ENCODE measurements at places on chromosomes 12 and 14.

GRCh38 chr14:38079268-38079667 lies 128.4 kb upstream of the SSTR1 start:
- DNase-seq, result no peak

DNA sequence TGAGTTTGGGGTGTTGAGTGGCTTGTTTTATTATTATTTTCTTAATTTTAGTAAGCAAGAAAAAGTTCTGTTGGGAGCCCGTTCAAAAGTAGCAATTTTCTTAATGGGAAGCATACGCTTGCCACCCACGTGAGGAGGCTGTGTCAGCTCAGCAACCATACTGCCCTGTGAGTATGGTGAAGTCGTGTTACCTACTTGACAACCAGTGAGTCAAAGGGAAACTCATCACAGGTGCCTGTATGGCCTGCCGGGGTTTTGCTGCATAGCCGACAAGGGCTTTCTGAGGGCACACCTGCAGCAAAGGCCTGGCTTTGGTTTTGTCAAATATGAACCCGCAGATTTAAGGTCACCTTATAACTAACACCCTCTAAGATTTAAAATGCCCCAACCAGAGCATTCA lies 31.1 kb downstream of the PITPNM2 start:
- DNase-seq, result peak; percentile 31

- no peak for DNase-seq
Observed at GRCh38 chr12:119249383-119250155, 70.8 kb downstream of the HSPB8 start.

DNA sequence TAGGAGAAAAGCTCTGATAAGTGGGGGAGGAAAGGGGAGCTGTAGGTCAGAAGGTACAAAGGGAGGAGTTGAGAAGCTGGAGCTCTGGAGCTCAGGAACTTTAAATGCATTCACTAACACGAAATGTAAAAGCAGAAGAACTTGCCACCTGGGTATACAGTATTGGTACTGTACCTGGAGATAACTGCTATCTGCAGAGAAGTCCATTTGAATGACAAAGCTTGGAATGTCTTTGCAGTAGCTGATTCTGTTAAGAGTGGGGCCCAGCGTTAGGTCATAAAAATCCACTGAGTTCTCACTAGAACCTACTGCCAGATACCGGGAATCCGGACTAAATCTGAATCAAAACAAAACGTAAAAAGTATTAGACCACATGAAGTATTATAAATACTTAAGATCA lies 55.6 kb downstream of the ZC3H14 start:
- no peak for DNase-seq

DNA sequence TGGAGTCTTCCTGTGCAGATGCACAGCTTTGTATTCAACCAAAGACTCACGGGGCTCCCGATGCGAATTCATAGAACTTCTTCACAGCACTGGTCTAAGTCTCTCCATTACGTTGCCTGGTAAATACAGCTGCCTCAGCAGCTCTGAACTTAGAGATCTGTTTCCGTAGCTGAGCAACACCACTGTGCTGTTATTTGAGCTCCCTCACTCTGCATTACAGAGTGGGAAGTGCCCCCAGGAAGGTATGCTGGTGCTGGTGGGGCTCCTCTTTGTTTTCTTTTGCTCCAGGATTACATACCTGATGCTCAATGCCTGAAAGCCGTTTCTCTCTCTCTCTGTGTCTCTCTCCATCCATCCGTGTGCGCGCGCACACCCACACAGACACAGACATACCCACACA lies 227.5 kb upstream of the RMST start:
- no peak for DNase-seq

GRCh38 chr14:22471545-22472121 lies 117.4 kb downstream of the DAD1 start:
- no peak for DNase-seq

DNA sequence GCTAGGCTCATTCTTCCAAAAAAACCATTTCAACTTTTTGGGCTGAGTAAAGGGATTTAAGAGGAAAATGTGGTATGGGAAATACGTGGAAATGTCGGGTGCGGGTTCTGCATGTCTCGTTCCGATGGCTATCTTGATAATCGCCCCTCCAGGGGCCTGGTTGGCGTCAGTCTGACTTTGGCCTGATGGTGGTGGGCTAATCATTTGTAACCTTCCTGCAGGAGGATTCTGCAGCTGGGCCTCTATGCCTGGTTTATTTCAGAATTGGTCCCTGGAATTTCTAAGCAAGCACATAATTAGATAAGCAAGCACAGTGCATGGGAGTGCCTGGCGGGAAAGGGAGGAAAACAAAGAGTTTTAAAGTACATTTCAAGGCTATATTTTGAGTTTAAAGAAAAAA lies 14.8 kb upstream of the SLC4A8 start:
- DNase-seq, result no peak

DNA sequence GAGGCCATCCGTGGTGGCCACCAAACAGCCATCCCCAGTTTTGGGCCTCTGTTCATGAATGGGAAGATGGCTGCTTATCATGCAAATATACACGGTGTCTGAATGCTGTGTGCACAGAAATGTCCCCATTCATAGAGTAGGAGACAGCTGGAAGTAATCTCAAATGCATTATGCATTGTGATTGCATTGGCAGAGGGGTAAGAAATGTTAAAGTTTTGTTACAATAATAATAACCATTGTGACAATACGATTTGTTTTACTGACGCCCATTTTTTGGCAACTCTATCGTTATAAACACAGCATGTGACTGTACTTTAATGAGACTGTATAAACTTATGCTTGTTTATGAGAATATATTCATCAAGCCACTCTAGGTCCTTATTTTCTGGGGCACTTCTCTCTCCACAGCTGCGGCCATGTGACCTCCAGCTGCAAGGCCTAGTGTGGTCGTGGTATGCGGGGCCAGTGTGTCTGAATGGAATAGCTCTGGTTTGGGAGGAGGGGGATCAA lies 474.3 kb downstream of the VRK1 start:
- no peak for DNase-seq

DNA sequence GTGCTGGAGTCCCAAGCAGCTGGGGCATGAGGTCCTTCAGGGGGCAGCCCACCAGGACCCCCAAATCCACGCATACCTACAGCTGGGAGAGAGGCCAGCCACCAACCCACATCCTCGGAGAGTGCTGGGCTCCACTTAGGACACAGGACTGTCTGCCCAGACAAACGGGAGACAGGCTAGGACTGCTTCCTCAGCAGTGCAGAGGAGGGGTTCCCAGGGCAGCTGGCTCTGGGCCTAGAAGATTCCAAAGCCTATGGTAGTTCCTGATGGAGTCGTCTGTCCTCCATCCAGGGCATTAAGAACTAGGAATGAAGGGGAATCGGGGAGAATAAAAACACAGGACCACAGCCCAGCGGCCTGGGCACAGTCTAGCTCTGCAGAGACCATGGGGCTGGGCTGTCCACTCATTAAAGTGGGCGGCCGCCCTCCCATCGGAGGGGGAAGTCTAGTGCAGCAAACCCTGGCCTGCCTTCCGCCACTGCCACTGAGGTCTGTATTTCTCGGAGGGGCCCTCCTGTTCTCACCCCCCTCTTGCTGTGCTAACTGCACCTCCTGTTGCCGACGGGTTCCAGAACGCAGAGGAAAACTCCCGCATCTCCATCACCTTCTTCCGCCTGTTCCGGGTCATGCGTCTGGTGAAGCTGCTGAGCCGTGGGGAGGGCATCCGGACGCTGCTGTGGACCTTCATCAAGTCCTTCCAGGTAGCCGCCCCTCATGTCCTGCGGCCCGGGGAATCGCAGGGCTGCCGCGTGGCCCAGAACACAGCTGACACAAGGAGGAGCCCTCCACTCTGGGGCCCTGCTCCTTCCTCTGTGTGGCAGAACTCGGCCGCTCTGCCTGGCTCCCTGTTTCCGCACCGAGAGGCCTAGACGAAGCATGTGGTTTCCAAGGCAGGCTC lies 143.5 kb upstream of the FKBP4 start:
- no peak for DNase-seq

DNA sequence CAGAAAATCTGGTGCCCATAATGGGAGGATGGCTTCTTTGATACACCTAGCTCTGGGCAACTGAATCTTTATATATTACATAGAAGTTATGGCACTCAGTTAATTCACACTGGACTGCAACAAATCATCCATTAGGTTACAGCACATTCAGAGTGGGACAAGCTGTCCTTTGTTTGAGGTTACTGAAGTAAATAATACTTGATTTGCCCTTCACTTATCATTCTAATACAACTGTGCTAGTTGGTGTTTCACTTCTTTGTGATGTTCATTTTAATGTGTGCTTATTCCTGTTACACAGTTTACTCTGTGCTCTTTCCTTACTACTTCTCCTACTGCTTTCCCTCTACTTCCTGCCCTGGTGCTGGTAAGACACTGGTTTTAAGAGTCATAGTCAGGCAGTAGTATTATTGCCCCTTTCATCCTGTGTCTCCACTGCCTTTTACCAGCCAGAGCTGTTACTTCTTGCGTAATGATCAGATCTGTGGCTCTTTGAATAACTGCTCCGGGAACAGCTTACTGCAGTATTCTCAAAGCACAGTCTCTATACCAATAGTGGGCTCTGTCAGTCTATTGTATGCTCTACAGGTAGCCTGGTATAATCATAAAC lies 36.4 kb upstream of the GXYLT1 start:
- no peak for DNase-seq

- no peak for DNase-seq
Observed at GRCh38 chr12:48954841-48955501, 2.3 kb downstream of the ARF3 start.

DNA sequence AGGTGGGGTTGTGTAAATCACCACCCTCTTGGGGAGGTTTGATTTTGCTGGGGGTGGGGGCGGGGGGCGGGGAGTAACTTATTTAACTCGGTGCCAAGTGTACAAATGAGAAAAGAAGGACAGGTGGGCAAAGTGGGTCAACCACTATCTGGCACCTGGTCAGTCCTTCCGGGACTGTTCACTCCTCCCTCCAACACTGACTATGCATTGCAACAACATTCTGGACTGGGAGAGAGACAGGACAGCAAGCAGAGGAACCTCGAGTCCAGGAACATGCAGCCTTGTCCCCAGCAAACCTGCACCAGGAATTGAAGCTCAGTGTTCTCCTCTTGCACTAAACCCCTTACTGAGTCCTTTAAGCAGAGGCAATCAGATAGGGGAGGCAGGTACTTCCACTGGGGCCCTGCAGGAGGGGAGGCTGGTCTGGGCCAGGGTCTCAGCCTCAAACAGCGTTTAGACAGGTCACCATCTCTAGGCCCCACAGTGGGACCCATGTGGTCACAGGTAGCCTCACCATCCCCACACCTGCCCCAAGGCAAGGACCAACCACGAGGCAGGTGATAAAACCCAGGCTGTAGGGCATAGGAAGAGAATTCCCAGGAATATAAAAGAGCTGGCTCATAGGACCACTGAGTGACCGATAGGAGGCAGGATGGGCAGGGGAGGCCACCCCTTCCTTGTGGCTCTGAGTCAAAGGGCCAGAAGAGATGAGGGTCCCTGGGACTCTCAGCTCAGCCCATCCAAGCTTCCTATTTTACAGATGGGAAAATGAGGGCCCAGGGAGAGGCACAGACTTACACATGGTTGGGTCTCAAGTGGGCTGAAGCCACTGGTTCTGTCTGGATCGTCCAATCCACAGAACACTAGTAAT lies 9.8 kb downstream of the CCDC85C start:
- no peak for DNase-seq

DNA sequence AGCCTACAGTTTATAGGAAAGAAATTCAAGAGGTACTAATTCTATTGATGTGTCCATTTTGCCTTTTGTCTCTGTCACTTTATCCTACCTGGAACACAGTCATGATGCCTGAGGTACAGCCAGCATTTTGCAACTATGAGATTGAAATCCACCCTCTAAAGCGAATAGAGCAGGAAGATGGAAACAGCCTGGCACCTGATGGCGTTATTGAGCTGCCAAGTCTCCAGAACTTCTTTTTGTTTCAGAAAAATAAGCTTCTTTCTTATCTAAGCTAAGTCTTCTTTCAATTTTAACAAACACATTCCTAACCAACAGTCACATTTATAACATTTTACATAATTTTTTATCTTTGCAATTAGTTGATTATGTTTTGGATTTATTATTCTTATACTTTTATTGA lies 182.1 kb downstream of the PAWR start:
- DNase-seq, result no peak

DNA sequence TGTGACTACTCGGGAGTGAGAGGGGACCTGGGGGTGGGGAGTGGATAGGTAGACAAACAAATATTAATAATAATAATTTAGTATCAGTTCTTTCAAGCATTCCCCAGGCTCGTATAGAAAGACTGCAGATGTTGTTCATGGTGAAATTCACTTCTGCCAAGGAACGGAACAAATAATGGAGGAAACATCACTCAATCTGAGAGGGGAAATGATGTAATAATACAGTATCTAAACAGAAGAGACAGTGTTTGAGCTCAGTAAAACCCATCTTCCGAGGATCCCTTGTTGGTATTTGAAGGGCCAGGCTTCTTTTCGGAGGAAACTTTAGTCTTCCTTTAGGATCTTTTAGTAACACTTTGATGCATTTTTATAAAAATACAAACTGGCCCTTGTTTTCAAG lies 114.2 kb downstream of the KCNK10 start:
- DNase-seq, result no peak

DNA sequence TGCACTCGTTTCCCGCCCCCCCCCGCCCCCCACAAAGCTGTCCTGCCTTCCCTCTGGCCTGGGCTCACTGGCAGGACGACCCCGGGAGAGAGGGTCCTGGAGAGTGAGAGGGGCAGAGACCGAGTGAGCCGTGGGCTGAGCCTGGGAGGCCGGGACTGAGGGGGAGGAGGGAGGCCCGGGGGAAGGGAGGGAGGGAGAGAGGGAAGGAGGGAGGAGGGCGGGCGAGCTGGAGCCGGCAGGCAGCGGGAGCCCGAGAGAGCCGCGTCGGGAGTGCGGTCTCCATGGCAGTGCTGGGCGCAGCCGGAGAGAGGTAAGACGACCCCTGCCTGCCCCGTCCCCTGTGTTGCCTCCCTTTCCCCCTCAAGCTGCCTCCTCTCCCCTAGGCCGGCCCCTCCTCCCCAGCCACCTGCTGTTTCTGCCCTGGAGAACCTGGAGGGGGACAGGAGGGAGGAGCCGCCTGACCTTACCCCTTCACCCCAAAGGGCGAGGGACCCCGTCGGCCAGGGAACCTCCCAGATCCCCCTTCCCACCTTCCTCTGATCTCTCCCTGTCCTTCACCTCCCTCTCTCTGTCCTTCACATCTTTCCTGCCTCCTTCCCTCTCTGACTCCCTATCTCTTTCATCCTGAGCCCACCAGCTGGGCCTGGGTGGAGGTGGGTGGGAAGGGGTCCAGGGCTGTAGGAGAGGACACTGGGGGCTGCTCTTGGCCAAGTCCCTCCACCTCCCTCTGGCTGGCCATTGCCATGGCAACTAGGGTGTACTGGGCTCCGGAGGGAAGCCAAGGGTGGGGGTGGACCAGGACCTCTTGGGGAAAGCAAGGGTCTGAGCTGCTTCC lies at the start of gene GPR162:
GPR162 (plus strand) TSS at position 231 of the 835 bp plus-strand sequence. CDS start 2,078 bp downstream, outside the sequence.
- DNase-seq, result no peak

DNA sequence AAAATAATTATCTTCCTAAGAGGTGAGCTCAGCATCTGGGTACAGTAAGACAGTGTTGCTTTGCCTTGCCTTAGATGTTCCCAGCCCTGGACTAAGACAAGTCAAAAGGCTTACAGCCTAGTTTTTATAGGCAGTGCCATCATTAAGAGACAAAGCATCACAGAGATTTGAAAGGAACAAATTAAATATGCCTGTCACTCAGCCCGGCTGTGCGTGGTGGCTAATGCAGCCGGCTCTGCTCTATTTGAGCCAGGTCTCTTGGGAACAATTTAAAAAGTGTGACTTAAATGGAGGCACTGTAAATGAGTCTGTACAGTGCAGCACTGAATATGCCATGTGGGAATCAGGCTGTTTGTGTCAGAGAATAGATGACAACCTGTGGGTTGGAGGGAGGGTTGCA lies 1687.4 kb upstream of the FLRT2 start:
- DNase-seq, result no peak

All from activated naive CD4-positive, alpha-beta T cell (primary cell).